ENCODE measurements at places on chromosomes 3 and 15.

DNA sequence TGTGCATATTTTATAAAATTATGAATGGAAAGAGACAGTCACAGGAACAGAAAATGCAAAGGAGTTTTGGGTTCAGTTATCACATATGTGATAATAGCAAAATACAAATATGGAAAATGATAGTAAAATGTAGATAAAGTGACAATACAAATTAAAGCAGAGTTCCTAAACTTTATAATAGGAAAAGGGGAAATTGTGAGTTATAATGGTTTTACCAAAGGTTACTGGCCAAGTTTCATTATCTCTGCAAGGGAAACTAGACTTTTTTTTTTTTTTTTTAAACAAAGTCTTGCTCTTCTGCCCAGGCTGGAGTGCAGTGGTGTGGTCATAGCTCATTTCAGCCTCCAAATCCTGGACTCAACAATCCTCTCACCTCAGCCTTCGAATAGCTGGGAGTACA lies 228.7 kb upstream of the CGNL1 start:
- DNase-seq = no peak

DNA sequence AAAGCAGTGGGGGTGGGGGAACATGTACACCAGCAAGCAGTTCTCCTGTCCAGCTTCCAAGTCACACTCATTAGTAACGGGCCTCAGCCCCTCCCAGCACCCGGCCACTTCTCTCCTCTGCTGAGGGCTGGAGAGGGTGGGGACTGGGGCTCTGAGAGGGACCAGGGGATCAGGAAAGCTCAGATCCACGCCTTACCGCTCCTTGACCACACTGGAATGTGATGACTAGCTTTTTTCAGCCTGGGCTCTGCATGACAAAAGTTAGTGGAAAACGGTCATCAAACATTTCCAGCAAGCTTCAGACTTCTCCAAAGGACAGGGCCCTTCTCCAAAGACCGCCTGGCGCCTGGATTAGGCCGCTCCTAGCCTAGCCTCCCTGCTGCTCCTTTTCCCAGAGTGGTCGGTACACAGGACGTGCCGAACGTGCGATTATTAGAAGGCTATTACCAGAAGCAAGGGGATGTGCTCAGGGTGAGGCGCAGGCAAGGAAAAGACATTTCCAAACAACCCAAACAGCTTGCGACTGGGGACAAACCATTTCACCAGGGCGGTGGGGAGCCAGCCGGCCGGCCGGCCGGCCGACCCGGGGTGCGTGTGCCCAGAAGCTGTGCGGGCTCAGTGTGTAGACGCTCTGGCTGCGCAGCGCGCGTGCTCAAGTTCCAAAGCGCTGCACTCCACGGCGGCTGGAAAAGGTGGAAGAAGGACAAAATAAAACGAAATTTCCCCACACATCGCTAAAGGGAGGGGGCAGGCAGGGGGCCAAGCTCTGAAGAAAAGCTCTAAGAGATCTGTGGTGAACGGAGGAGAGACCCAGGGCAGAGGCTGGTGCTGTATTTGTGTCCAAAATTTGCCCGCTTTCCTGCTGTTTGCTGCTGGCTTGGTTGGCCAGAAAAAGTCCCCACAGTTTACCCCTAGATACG lies 51.0 kb upstream of the SSR3 start:
- DNase-seq = no peak

- no peak for DNase-seq
Observed at GRCh38 chr3:139634111-139634635, 43.6 kb downstream of the NMNAT3 start.

GRCh38 chr3:82055792-82056191 lies 294.3 kb upstream of the GBE1 start:
- DNase-seq = no peak

- no peak for DNase-seq
Observed at GRCh38 chr3:142997330-142997729, 4.0 kb upstream of the U2SURP start.

- no peak for DNase-seq
Observed at GRCh38 chr3:126985132-126985985, 2.4 kb downstream of the PLXNA1 start.

DNA sequence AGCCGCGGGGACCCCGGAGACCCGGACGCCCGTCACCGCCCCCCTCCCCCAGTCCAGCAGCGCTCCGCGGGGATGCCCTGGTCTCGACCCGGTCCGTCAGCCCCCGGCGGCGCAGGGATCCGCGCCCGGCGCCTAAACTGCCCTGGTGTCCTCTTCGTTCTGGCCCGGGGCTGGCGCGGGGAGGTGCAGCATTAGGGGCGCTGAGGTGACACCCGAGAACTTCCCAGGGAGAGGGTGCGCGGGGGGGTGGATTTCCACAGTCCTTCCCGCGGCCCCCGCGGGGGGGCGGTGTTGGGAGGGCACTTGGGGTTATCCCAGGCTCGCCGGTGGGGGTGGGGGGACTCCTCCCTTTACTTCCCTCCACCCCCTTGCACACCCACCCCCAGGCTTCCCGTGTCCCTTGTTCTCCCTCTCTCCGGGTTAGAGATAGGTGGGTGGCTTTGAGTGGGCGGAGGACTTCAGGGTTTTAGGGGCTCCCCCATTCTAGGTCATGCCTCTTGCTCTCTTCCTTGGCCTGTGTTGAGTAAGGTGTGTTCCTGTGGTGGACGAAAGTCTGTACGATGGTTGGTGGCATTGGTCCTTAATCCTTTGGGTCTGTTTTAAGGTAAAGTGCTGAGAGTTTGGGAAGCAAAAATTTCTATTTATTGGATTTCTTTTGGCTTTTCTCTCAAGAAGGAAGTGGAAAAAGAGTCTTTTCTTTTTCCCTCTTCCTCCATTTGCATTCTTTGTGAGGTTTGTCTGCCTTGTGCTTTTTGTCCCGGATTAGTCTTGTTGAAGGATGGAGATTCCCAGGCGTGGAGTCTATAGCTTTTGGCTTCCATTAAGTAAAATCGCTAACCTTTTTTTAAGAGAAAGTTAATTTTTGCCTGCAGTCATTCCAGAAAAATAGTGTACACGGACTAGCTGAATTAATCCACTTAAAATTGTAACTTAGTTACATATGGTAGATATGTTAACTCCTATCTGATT lies 811 bp downstream of the SKIL start:
- DNase-seq = peak; percentile 15
